Muscle of leg (tissue), 16 donors: ENCODE measurements at places on chromosomes 11 and 22. TPM values are rescaled to one million over a fixed set of nuclear protein-coding genes. Genes with fewer than 3 reads are reported as not detected.

The MISFA gene
- 4.3 TPM for total RNA-seq

The SMIM38 gene
- total RNA-seq, result 0.98 TPM

- H3K36me3 ChIP-seq, result no peaks in the 10 kb centered on the region
- H3K4me3 ChIP-seq, result no peak overlapping the region
- no peak overlapping the region for H3K27ac ChIP-seq
- peaks cover 2% of the 10 kb centered on the region for H3K4me1 ChIP-seq
- no peaks in the 10 kb centered on the region for H3K27me3 ChIP-seq
Observed at GRCh38 chr11:15158351-15159015, 43.8 kb downstream of the INSC start.

- no peak overlapping the region for H3K4me3 ChIP-seq
- H3K27me3 ChIP-seq, result peaks cover 3% of the 10 kb centered on the region
- peaks cover 3% of the 10 kb centered on the region for H3K4me1 ChIP-seq
- DNase-seq, result no peak
Observed at GRCh38 chr11:115075356-115075755, 397.0 kb downstream of the NXPE2 start.

GRCh38 chr11:61609980-61610366, 29.1 kb upstream of the SYT7 start:
- DNase-seq, result no peak
- no peaks in the 10 kb centered on the region for H3K36me3 ChIP-seq
- H3K4me1 ChIP-seq, result peaks cover 31% of the 10 kb centered on the region
- H3K27me3 ChIP-seq, result peaks cover 7% of the 10 kb centered on the region
- H3K27ac ChIP-seq, result no peak overlapping the region
- no peak overlapping the region for H3K4me3 ChIP-seq

The MALAT1 gene
- 4,773 TPM for total RNA-seq

The MS4A6E gene
- total RNA-seq, result not detected

DNA sequence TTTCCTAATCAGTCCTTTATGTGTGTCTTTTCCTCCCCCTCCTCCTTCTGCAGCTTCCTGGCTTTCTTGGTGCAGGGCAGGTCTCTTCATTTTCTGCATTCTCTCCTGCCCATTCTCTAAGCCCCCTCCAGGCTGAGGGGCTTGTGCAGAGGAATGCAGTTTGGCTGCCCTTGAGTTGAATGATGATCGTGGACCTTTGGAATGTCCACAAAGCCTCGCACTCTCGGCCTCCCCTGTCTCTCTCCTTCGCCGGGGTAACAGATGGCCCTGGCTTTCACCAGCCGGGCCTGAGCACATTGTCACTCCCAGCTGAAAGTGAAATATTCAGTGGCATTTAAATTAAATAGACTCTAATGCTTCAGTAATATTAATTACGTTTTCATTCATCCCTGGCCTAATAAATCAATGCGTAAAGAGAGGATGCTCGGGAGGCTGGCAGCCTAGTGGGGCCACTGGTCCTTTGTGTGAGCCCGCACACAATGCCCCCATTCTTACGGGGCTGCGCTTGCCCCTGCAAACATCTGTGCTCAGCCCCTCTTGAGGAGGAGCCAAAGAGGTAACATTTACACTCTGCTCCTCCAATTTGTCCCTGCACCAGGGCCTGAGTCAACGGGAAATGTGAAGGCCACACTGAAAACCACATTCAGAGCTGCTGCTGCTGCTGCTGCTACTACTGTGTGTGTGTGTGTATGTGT, 64.9 kb upstream of the PAX6 start:
- H3K27ac ChIP-seq, result no peak overlapping the region
- no peak overlapping the region for H3K4me3 ChIP-seq
- peaks cover 2% of the 10 kb centered on the region for H3K4me1 ChIP-seq
- no peaks in the 10 kb centered on the region for H3K36me3 ChIP-seq

DNA sequence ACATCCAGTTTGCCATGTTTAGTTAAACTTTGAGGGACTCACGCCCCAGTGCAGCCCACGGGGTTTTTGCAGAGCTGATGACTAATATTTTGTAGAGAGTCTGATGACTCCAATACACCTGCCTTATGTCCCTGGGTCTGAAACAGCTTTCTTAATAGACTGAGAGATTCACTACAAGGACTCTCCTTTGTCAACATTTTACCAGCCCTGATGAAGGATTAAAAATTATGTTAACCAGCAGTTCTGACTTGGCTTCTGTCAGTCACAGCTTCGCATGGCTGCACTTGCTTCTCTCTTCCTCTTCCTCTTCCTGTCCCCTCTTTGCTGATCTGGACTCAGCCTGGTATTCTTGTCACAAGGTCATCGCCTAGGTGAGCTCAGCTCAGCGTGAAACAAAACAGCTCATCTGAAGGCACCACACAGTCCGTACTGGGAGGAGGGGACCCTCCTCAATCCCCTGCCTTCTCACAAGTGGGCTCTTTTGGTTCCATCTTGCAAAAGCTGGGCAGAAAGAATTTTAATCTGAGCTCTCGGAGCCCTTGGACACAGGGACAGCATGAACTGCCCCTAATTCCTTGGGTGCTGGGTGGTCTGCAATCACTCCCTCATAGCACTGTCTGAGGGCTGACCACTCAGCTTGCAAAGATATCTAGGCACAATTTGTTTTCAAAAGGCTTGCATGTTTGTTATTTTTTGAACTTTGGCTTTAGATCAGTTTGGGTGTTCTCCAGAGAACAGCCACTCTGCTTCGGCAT, 38.1 kb upstream of the POU2AF1 start:
- peak overlapping the region; percentile 75 for H3K27ac ChIP-seq
- no peak for DNase-seq
- peaks cover 3% of the 10 kb centered on the region for H3K27me3 ChIP-seq
- peaks cover 29% of the 10 kb centered on the region for H3K4me1 ChIP-seq
- no peak overlapping the region for H3K4me3 ChIP-seq
- H3K36me3 ChIP-seq, result no peaks in the 10 kb centered on the region

The ARHGEF17 gene
- 23.8 TPM for total RNA-seq

The B4GAT1 gene
- 25.7 TPM for total RNA-seq

The OR52I1 gene
- total RNA-seq, result not detected

The INS gene
- total RNA-seq, result not detected

DNA sequence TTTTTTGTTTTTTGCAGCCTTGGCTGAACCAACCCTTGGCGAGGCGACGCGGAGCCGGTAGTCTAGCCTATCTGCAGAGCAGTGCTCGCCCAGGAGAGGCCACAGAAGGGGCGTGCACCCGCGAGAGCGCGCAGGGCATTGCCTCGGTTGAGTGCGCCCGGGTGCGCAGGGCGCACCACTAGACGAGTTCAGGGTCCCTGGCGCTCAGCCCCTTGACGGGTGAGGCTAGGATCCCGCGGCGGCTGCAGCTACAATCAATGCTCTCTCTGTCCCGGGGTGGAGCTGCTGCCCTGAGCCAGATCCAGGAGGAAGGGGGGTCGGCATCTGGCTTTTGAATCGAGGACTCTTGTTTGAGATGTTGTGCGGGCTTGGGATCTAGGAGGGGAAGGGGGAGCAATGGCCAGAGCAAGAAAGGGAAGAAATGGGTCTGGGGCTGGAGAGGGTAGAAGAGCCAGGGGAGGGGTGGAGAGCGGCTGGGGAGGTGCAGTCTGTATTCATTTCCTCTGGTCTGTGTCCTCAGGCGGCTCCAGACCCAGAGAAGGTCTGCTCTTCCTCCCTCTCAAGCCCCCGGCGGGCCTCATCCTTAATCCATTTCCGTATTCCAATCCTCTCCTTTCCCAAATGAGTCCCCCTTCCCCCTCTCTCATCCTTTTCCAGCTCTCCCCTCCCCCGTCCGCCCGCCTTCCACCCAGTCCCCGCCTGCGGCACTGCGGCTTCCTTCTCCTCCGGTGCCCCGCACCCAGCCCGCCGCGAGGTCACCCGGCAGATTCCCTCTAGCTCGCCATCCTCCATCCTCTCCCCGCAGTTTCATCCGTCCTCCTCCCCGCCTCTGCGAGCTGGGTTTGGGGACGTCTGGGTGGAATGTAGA, 797 bp downstream of the THY1 start:
- peak overlapping the region; percentile 53 for H3K4me3 ChIP-seq
- DNase-seq, result peak; percentile 74
- H3K36me3 ChIP-seq, result peaks cover 18% of the 10 kb centered on the region
- H3K4me1 ChIP-seq, result peaks cover 39% of the 10 kb centered on the region
- peak overlapping the region; percentile 80 for H3K27ac ChIP-seq

GRCh38 chr11:95443386-95443785, 212.4 kb upstream of the SESN3 start:
- no peak for DNase-seq
- no peak overlapping the region for H3K27ac ChIP-seq
- no peak overlapping the region for H3K4me3 ChIP-seq
- H3K4me1 ChIP-seq, result peaks cover 20% of the 10 kb centered on the region
- no peaks in the 10 kb centered on the region for H3K27me3 ChIP-seq

DNA sequence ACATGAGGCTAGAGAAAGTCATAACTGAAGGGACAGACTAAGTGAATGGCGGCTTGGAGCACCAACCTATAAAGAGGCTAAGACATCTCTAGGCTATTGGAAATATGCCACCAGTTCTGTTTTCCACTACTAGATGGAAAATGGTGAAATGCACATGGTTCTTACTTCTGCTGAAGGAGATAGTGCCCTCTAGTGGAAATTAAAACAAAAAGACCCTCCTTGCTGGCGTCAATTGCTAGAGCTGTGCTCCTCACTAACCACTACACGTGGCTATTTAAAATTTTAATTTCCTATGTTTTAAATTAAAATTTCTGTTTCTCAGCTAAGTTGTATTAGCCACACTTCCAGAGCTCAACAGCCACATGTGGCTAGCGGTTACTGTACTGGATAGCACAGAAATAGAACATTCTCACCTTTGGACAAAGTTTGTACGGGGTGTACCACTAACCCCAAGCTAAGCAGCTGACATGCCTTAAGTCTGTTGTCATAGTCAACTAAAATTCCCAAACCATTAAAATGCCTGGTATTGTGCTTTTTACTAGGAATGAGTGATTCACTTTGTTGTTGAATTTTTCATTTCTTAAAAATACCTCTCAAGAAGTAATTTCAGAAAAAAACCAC, 34.1 kb upstream of the CALCA start:
- H3K4me3 ChIP-seq, result no peak overlapping the region
- no peaks in the 10 kb centered on the region for H3K4me1 ChIP-seq
- DNase-seq, result peak; percentile 2
- H3K27ac ChIP-seq, result no peak overlapping the region

The RTN4RL2 gene
- 2.0 TPM for total RNA-seq

DNA sequence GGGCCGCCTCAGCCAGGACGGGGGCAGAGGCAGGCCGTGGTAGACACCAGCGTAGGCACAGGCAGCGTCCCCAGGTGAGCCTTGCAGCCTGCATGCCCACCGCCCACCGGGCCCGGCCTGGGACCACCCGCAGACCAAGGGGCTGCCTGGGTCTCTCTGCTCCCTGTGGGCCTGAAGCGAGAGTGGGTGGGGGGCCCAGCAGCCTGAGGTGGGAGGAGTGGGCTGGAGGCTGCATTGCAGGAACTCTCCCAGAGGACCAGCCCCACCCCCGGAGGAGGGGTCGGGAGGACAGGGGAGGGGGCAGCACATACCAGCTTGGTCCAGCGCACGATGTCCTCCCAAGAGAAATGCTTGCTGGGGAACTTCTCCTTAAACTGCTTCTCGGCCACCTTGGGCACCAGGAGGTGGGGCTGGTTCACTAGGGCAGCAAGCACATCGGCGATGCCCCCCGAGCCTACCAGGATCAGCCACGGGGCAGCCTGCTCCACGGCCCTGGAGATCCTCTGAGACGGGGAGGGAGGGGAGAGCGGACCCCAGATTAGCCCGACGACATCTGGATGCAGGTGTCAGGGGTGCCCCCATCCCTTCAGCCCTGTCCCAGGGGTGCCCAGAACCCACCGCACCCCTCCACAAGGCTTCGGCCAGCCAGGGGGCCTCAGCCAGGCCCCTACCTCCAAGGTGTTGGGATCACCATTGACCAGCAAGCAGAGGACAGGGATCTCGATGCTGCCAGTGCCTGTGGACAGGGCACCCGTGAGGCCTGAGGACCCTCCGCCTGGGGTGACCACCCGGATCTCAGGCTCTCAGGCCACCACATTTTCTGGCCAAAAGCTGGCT, 17.5 kb downstream of the TSSC4 start:
- no peaks in the 10 kb centered on the region for H3K36me3 ChIP-seq
- H3K27me3 ChIP-seq, result peaks cover 6% of the 10 kb centered on the region
- H3K4me1 ChIP-seq, result peaks cover 18% of the 10 kb centered on the region
- H3K27ac ChIP-seq, result no peak overlapping the region
- no peak for DNase-seq

DNA sequence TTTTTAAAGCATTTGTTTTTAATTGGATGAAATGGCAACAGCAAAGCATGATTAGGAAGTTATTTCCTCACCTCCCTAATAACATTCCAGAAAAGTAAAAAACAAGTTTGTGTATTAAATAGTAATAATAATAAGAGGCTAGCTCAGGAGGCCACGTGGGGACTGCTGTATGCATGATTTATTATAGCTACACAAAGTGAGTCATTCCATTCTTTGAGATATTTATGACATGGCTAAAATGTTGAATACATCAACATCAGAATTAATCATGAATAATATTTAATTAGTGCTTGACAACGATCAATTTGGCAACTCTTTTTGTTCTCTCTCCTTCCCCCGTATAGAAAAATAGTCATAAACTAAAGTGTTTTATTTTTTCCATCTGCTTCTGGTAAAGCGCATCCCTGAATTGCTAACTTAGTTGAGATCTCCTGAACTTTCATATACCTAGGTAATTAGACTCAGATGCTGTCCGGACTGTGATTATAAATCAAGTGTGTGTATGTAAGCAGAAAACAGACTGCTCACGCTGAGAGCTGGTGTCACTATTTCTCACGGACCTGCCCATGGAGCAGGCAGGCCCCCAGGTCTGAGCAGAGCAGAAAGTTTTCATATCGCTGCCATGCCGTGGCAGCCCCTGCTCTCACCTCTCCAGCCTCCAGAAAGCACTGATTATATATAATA, 125.7 kb downstream of the WT1 start:
- DNase-seq, result no peak
- no peaks in the 10 kb centered on the region for H3K27me3 ChIP-seq
- no peak overlapping the region for H3K4me3 ChIP-seq
- H3K27ac ChIP-seq, result no peak overlapping the region
- no peaks in the 10 kb centered on the region for H3K36me3 ChIP-seq

DNA sequence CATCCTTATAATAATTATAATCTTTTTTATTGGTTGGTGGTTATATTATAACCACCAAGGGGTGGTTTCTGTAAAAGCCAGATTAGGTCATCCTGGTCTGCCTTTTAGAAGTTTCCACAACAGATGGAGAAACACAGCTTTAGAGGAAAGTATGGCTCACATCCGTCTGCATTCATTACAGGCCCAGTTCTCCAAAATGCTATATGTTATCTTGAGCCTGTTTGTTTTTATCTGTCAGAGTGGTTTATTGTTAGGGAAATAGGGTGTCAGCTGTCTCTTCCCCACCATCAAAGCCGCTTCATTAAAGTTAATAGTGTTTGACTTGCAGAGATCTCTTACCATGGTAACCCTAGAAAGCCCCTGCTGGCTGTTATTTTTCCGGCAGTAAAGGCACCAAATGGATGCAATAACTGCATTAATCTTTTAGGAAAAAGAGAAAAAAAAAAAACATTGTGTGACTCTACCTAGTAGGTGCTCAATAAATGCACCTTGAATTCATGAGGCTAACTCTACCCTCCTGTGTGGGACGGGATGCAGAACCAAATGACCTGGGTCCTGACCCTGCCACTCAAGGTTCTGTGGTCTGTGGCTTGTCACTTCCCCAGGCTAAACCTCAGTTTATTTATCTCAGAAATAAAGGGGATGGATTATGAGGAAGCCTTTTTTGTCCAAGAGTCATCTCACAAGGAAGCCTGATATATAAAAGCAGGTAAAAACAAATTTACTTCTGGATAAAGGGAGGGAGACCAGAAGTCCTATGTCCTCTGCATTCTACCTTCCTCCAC, 118.3 kb downstream of the WT1 start:
- no peaks in the 10 kb centered on the region for H3K4me1 ChIP-seq
- no peaks in the 10 kb centered on the region for H3K36me3 ChIP-seq
- no peak for DNase-seq
- no peak overlapping the region for H3K27ac ChIP-seq
- no peak overlapping the region for H3K4me3 ChIP-seq

The COX8A gene
- 408 TPM for total RNA-seq
